ENCODE measurements at places on chromosomes 3 and 15.

DNA sequence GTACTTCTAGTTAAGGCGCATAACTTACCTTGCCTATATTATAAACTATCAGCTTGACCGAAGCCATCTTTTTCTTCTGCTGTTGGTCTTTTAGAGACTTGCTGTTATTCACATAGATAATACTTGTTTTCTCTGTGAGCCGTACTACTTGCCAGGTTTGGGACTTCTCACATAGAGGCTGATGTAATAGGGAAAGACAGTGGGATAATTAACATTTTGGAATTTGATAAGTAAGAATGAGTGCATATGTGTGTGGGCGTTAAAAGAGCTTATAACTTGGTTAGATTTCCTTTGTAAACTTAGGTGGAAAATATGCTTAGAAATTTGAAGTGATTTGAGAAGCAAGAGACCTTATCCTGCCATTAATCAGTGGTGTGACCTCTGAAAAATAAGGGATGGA, 47.8 kb downstream of the FNDC3B start:
- no peak for DNase-seq

DNA sequence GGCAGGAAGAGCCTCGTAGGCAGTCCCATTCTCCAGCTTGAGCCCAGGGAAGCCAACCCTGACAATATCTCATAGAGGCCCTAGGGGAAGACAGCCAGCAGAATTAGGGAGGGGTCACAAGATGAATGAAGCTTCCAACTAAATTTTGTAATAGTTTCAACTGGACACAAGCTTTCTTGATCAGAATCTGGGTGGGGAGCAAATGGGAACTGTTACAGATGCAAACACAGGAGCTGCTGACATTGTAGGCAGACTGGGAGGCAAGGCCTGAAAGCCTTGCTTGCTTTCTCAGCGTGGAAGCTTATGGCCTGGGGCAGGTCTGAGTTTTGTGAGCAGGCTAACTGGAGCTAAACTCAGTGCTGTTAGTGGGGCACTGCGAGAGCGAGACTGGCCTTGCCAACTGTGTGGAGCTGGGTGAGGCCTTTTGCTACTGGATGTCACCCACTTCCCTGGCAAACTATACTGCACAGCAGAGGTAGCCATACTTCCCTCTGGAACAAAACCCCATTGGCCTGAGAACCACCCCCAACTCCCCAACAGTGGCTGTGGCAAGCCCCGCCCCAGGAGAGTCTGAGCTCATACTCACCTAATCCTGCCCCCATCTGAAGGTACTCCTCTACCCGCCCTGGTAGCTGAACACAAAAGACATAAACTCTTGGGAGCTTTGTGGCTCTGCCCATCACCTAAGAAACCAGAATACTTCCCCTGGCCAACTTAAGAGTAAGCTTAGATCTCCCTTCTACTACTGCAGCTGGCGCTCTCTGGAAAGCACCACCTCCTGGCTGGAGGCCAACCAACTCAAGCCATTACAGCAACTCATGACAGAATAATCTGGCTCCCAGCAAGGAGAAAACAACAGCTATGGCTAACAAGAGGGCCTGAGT, 42.9 kb downstream of the CFAP20DC start:
- DNase-seq: no peak

- no peak for DNase-seq
Measured at GRCh38 chr3:185254799-185255198, 950 bp upstream of the EHHADH start.

GRCh38 chr3:10964537-10965167, 27.9 kb upstream of the SLC6A1 start:
- no peak for DNase-seq

DNA sequence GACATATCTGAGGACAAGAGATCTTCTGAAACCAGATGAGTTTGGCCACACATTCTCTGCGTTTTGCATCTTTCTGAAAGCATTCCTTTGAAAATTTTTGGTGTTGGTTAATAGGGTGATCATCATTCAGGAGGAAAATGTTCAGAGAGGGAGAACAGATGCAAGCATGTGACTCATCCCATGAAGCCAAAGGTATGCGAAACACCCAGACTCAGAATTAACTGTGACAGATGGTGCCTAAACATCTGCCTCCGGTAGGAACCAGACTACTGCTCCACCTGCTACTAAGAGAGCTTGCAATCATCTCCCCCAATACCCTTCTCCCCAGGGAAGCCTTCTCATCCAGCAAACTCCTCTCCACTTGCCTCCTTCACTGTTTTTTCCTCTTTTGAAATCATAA, 46.2 kb downstream of the TRIM69 start:
- no peak for DNase-seq
